ENCODE measurements at places on chromosomes 2 and 18.

- DNase-seq = no peak
These were observed 363.6 kb downstream of the CTNNA2 start for GRCh38 chr2:79876430-79876829.

DNA sequence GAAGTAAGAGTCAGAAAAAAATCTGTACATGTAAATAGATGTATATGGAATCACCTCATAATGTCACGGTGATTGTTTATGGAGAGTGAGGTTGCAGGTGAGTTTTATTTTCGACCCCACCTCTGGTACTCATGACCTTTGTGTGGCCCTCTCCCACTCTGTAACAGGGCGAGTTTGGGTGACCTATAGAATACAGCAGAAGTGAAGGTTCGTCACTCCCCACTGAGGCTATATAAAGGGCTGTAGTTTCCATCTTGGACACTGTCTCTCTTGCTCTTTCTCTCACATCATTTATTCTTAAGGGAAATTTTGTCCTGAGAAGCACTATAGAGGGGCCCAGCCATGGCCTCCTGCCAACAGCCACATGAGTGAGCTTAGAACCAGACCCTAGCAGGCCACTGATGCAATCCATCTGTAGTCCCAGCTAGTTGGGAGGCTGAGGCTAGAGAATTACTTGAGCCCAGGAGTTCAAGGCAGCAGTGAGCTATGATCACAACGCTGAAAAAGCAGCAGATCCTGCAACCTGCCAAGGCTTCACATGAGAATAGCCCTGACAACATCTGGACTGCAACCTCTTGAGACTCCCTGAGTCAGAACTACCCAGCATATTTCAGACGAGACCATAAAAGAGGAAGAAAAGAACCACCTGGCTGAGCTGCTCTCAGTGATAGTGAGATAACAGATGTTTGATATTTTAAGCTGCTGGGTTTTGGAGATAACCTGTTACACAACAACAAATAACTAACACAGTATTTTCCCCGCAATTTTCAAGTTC, 74.3 kb upstream of the SLC1A4 start:
- DNase-seq = no peak

GRCh38 chr2:191922736-191923651, 76.1 kb upstream of the CAVIN2 start:
- no peak for DNase-seq

GRCh38 chr18:3874125-3874524, 424.2 kb downstream of the TGIF1 start:
- DNase-seq = no peak

- no peak for DNase-seq
These were observed 25.2 kb downstream of the CASP8 start for GRCh38 chr2:201285499-201285898.

DNA sequence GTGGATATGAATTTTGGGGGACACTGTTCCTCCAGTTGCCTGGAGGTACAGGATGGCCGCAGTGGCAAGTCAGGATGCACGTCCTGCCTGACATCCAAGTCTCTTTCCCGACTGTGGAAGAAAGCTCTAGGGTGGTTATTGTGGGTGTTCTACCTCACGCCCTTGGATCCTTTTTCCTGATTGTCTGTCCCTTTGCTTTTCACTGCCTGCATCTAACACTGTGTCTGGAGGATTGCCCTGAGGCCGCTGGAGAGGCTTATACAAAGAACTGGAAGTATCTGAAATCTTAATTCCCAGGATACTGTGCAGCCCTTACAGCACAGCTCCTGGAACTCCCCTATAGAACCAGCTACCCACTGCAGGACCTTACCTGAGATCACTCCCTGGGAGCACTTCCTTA, 250.5 kb downstream of the TFCP2L1 start:
- DNase-seq = no peak

DNA sequence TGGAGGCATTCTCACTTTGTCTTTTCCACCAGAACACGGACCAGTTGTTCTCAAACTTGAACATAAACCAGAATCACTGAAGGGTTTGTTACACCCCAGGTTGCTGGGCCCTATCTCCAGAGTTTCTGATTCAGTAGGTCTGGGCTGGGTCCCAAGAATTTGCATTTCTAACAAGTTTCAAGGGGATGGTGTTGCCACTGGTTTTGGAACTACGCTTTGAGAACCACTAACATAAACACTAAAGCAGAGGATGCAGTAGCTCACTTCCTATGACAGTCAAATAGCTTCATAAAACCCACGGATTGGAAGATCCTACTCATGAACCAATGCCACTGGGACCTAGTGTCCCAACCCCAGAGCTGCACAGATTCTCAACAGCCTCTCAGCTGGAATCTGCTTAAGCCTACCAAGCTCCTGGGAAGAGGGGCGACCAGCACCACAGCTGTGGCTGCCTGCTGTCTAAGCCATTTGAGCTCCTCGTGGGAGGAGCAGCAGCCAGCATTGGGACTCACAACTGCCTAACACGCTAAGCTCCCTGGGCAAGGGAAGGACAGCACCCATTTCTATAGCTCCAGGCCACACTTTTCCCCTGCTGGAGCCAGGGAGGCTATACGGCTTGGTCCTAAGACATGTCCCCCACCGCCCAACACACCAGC, 62.5 kb downstream of the C1D start:
- no peak for DNase-seq

GRCh38 chr2:159545085-159545484, 71.3 kb downstream of the BAZ2B start:
- DNase-seq = no peak

GRCh38 chr2:15901808-15902130, 38.6 kb upstream of the MYCN start:
- DNase-seq = no peak

- DNase-seq = no peak
These were observed 34.4 kb downstream of the CYP27C1 start for GRCh38 chr2:127185705-127186104.

GRCh38 chr2:172232708-172233396, 130.2 kb upstream of the DLX2 start:
- DNase-seq = no peak

DNA sequence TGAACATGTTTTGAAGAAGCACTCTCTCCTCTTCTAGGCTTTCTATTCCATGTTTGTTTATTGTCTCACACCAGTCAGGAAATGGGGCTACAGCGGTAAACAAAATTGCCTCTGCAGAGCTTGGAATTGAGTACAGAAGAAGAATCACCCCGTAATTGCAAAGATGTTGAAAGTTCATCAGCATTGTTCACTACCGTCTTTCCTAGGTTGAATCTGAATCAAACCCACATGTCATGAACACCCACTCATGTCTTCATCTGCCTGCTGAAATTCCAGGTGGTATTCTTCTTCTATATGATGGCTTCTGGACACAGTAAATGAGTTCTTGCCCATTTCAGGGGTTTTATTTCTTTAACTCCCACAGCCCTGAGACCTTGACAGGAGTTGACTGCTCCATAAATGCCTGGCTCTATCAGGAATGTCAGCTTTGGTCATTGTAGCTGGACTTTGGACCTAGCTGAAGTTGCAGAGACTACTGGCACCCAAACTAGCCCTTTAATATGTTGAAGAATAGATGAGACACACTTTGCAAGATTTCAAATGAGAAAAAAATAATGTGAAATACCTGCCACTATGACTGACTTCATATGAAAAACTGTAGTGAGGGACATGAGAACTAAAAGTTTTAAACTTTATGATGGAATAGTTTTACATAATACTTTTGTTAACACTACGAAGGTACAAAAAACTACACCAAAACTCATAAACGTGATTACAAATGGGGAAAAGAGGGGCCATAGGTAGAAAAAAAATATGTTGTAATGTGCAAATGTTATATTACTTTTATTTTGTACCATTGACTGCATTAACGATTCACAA, 1235.3 kb upstream of the ZEB2 start:
- DNase-seq = no peak

DNA sequence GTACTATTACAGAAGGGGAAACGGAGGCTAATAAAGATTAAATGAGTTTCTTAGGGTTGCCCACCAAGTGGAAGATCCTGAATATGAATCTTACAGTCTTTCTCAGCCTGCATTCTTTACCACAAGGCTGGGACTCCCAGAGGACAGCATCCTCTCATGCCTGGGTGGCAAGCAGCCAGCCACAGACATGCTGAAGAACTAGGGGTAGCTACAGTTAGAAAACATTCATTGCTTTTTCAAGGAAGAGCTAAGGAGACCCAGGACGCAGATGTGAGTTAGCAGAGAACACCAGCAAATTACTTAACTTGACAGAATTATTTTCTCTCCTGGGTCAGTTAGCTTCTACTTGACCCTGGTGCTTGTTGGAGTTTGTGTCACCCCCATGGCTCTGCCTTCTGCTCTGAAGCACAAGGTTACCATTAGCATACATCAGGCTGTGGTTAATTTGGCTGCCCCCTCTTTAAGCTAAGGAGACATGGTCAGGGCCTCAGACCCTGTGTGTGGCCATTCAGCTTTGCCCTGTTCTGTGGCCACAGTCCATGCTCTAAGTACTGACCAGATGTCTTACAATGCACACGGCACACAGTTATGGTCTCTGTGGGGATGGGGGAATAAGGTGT, 132.3 kb upstream of the TNP1 start:
- DNase-seq = no peak

GRCh38 chr2:102061286-102061699, 69.5 kb downstream of the IL1R2 start:
- no peak for DNase-seq

DNA sequence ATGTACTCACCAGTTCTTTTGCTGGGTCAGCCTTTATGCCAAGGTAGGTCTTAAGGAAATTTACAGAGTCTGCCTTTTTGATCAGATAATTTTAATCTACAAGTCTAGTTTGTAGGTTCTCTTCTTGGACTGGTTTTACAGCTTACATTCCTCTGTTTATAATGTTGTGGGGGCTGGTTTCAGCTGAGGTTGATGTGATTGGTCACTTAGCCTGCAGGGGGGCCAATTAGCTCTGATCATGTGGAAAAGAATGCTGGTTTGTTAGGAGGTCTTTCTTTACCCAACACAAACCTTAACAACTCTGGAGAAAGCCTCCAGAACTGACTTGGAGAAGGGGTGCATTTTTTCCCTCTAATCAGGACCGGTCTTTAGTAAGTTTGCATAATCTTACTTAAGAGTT, at the start of gene KCNJ13:
TSS of gene KCNJ13 (minus strand) at position 131 of the 400 bp plus-strand sequence. CDS start 5,203 bp downstream, outside the sequence.
- DNase-seq = no peak

GRCh38 chr2:170354388-170354787, 176.4 kb downstream of the MYO3B start:
- DNase-seq = no peak

- no peak for DNase-seq
These were observed 148.5 kb downstream of the TXNL1 start for GRCh38 chr18:56489893-56490292.

DNA sequence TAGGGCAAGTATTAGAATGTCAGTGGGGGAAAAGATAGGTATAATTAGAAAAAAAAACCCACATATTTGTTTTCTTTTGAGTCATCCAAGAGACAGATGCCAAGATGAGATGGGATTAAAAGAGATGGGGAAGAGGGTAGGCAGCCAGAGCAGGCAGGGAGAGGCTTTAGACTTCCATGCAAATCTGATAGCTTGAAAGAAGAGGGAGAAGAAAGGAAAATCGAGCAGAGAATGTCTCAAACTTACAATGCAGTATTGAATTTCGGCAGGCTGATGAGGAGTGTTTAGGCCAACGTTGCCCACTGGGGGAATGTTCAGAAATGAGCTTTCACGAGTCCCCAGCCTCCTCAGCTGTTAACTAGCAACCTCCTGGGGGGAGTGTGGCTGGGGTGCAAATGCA, 91.3 kb downstream of the SPATS2L start:
- DNase-seq = no peak

- DNase-seq = no peak
These were observed 22.2 kb downstream of the KCNJ3 start for GRCh38 chr2:154720651-154721050.

DNA sequence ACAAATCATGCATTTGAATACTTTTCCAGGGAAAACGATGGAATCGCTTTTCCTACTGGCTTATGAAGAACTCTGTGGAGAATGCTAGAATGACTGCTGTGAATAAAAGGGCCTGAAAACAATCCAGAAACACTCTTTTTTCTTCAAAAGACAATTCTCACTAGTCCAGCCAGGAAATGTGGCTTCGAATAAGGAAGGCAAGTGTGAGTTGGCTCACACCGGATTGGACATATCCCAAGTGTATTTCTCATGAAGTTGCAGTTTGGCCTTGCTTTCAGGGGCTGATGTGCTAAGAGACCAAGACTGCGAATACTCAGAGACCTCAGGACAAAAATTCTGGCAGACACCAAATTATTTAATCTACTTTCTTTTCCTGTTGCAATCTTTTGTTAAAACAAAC, 54.1 kb downstream of the FIGN start:
- DNase-seq = no peak

DNA sequence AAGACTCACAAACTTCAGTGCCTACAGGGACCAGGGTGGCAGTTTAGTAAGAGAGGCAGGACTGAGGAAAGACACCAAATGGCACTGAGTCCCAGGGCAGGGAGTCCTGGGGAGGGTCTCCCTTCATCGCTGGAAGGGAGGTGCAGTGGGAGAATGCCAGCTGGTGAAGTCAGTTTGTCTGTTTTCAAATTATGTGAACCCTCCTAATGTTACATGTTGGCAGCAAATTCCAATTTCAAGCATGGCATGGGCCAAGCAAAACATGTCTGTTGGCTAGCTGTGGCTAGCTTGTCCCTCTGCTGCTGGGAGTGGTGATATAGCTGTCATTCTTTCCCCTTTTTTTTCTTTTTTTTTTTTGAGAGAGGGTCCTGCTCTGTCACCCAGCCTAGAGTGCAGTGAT, 55.9 kb upstream of the HAAO start:
- DNase-seq = no peak

GRCh38 chr2:222750533-222750932, 79.1 kb downstream of the MOGAT1 start:
- no peak for DNase-seq

DNA sequence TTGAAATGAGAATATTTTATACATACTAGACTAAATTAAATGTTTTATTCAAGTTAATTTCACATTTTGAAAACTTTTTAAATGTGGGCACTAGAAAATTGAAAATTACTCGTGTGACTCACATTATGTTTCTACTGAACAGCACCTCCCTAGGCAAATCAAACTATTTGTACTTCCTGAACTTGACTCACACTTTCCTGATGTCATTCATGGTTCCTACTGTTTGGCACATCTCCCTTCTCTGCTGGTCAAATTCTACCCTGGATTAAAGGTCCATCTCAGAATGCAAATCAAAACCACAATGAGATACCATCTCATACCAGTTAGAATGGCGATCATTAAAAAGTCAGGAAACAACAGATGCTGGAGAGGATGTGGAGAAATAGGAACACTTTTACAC, 16.7 kb downstream of the LHCGR start:
- no peak for DNase-seq

GRCh38 chr2:19942199-19942598, 40.4 kb upstream of the TTC32 start:
- no peak for DNase-seq

DNA sequence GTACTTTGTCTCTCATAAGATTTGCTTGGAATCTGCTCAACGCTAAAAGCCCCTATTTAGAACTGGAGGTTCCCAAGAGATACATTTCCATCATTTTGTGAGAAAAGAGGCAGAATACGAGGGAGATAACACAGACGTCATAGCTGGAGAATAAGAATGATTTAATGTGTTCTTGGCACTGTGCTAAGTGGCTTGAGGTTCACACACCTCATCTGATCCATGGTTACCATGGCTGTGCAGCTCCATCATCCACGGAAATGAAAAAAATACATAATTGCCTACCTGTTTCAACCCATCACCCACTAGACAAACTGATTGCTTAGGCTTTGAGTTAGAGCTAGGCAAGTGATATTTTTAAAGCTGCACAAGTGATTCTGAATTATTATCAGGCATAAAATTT, 227.6 kb downstream of the SLC8A1 start:
- no peak for DNase-seq

GRCh38 chr2:235793163-235793752, 299.4 kb downstream of the AGAP1 start:
- DNase-seq = no peak

GRCh38 chr18:63051928-63052327, 267.6 kb downstream of the BCL2 start:
- no peak for DNase-seq

Data from activated CD8-positive, alpha-beta memory T cell treated with anti-CD3 and anti-CD28 coated beads for 1 hour (primary cell).